Omental fat pad (tissue), 4 donors: ENCODE measurements at places on chromosomes 7 and 10. TPM values are rescaled to one million over a fixed set of nuclear protein-coding genes. Genes with fewer than 3 reads are reported as not detected.

INSYN2A gene
- not detected for total RNA-seq

TLL2 gene
- total RNA-seq, result not detected

UCN3 gene
- total RNA-seq, result not detected

CLRN3 gene
- total RNA-seq, result not detected

PPP1R17 gene
- total RNA-seq, result not detected

RASA4 gene
- 28.9 TPM for total RNA-seq

ENTPD1 gene
- total RNA-seq, result 39.4 TPM

CLCN1 gene
- not detected for total RNA-seq

CPEB3 gene
- total RNA-seq, result 6.1 TPM

ZNF365 gene
- total RNA-seq, result not detected

PDE6C gene
- not detected for total RNA-seq

LRRTM3 gene
- 0.09 TPM for total RNA-seq

ADARB2 gene
- 0.96 TPM for total RNA-seq

SPDYE9 gene
- total RNA-seq, result not detected

KCTD7 gene
- 26.8 TPM for total RNA-seq

AKR1C8 gene
- total RNA-seq, result not detected

PRXL2A gene
- 218 TPM for total RNA-seq

SLC18A2 gene
- total RNA-seq, result 1.7 TPM

IFIT1B gene
- not detected for total RNA-seq

NUTM2E gene
- total RNA-seq, result not detected

RSU1 gene
- 121 TPM for total RNA-seq

NKX6-2 gene
- not detected for total RNA-seq
